GM12878 (cell line): ENCODE measurements at places on chromosomes 6 and 20. TPM values are rescaled to one million over a fixed set of nuclear protein-coding genes. Genes with fewer than 3 reads are reported as not detected.

The LINC00237 gene
- total RNA-seq: not detected in 2 replicates

The NRSN1 gene
- not detected in 2 replicates for total RNA-seq

- no peak overlapping the region for H3K27ac ChIP-seq
- no peak for DNase-seq
- no peaks in the 10 kb centered on the region for H3K27me3 ChIP-seq
- no peak overlapping the region for H3K4me3 ChIP-seq
- no peaks in the 10 kb centered on the region for H3K36me3 ChIP-seq
Observed at GRCh38 chr6:49906526-49906925, 40.2 kb upstream of the CRISP1 start.

- DNase-seq: peak; percentile 62
- H3K27ac ChIP-seq: peak overlapping the region; percentile 82
- peaks cover 12% of the 10 kb centered on the region for H3K4me1 ChIP-seq
- no peak overlapping the region for H3K4me3 ChIP-seq
- H3K27me3 ChIP-seq: no peaks in the 10 kb centered on the region
Observed at GRCh38 chr6:15621203-15622044, 41.4 kb downstream of the DTNBP1 start.

GRCh38 chr20:6692566-6693173, 74.8 kb upstream of the BMP2 start:
- no peak overlapping the region for H3K4me3 ChIP-seq
- no peak for DNase-seq
- H3K4me1 ChIP-seq: no peaks in the 10 kb centered on the region
